ENCODE measurements at places on chromosomes 5 and 9.

GRCh38 chr5:96516631-96517071 is 83.6 kb upstream of the PCSK1 start:
- DNase-seq = no peak

DNA sequence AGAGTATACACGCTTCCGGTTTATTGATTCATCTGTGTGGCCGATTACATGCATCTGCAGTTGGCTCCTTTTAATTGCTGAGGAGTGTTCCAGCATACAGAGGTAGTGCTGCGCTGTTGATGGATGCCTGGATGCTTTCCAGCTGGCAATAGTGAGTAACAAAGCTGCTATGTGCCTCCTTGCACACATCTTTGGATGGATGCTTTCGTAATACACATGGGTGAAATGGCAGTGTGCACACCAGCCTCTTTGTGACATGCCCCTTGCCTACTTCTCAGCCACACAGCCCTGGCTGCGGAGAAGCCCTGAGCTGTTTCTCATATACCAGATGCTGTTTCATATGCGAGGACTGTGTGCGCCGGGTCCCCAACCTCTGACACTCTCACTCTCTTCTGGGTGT is 151.0 kb downstream of the GADD45G start:
- DNase-seq = no peak

- DNase-seq = no peak
These were observed 1.5 kb downstream of the CLIC3 start for GRCh38 chr9:136994888-136995230.

DNA sequence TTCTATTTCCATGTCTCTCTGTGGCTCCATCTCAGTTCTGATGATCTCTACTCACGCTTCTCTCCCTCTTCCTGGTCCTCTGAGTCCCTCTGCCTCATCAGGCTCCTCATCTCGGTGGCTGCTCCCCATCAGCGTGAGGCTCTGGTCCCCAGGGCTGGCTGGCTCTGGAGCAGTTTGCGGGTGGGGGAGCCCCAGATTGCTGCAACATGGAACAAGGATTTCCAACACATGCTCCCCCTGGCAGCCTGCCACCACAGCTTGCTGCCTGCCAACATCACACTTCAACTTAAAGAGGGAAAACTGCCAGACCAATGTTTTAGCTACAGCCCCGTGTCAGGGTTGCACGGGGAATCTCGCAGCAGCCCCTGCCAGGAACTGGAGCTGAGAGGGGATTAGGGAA is 77.2 kb upstream of the NEK6 start:
- no peak for DNase-seq

- DNase-seq = no peak
These were observed 88.8 kb downstream of the LURAP1L start for GRCh38 chr9:12863618-12864017.

GRCh38 chr5:68433526-68433922 is 218.0 kb downstream of the PIK3R1 start:
- DNase-seq = no peak

DNA sequence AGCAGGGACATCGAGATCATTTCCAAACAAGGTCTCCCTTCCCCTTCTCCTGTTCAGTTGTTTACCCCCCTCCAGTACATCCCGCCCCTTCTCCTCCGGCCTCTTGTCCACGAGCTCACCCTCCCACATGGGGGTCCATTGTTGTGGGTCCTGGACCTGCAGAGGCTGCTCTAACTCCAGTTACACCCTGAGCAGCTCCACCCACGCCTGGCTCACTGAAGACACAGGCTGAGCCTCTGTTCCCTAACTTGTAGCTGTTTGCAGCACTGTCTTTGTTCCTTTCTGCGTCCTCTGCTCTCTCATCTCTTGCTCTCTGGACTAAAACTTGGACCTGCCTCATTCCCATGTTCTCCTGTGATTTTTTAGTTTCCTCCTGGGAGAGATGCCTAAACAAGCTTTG is 377.5 kb downstream of the MED10 start:
- no peak for DNase-seq

DNA sequence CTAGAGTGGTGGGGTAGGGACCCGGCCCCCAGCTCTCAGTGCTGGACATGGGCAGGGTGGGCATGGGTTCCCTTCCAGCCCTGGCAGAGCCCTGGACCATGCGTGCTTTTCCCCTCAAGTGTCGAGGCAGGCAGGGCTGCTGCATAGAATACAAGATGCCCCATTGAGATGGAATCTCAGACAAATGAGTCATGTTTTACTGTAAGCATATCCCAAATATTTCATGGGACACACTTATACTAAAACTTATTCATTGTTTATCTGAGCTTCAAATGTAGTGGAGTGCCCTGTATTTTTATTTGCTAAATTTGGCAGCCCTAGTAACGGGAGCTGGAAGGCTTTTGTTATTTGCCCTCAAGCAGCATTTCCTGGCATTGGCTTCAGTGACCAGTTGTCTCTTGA is 3.2 kb upstream of the RNU6ATAC start:
- DNase-seq = no peak

Measured in RCC 7860 (cell line).